ENCODE measurements at places on chromosomes 5 and 9.

DNA sequence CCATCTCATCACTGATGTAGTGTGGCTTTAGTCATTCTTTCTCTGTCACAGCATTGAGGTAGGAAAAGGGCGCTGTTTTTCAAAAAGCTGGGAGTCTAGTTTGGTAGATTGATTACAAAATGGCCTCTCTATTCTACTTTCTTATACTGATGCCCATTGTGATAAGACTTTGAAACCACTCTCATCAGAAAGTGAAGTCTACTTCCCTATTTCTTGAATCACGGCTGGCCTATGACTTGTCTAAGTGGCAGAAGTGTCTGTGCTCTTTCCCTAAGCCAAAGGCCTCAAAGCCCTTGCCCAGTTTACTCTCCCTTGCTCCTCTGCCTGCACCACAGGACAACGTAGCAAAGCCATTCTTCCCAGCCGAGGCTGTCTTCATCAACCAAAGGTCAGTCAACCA, 83.0 kb upstream of the IL33 start:
- DNase-seq = no peak

DNA sequence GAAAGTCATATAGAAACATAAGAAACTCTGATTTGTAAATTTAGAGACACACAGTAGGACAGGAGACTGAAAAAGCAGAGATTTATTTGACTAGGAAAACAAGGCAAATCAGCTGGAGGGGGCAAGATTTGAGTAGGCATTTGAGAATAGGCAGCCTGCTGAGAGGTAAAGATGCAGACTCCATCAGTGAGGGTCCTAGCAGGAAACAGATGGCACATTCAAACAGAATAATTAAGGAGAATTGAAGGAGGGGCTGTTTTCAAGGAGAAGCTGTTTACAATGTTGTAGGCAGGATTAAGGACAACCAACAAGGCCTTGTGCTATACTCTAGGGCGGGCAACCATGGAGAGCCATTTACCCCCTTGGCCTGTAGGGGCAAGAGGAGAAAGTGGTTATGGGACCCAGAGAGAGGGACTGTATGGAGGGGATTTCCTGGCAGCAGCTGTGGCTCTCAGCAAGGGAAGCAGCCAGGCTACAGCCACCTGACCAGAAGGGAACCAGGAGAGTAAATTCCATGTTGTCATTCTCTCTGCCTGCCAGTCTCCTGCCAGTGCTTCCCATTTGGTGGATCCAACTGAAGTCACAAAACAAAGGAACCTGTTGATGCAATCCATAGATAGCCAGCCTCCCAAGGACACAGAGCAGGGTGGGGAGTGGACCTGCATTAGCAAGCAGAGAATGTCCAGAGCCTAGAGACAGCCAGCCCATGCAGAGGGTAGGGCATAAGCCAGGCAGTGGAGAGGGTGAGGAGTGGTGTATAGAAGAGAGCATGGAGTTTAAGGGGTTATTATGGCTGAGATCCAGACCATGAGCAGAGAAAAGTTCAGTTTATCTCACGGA, 38.2 kb downstream of the PAPPA start:
- DNase-seq = no peak

GRCh38 chr5:115179394-115180164, 9.9 kb upstream of the TRIM36 start:
- peak; percentile 44 for DNase-seq

DNA sequence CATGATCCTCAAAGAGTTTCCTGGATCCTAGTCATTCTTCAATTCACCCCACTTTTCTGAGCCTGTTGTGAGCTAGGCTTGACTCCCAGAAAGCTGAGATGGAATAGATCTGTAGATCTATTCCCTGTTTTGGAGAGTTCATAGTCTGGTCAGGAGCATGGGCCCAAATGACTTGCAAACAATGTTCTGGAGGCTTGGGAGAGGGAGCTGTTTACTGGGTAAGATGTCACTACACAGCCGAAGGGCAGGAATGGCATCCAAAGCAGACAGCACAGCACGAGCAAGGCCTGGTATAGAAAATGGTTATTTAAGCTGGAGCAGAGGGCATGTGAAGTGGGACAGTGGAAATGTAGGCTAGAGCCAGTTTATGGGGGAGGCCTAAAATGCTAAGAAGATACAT, 152.5 kb upstream of the ALDH1B1 start:
- no peak for DNase-seq

- no peak for DNase-seq
These were observed 17.8 kb upstream of the SLC12A7 start for GRCh38 chr5:1129711-1130055.

DNA sequence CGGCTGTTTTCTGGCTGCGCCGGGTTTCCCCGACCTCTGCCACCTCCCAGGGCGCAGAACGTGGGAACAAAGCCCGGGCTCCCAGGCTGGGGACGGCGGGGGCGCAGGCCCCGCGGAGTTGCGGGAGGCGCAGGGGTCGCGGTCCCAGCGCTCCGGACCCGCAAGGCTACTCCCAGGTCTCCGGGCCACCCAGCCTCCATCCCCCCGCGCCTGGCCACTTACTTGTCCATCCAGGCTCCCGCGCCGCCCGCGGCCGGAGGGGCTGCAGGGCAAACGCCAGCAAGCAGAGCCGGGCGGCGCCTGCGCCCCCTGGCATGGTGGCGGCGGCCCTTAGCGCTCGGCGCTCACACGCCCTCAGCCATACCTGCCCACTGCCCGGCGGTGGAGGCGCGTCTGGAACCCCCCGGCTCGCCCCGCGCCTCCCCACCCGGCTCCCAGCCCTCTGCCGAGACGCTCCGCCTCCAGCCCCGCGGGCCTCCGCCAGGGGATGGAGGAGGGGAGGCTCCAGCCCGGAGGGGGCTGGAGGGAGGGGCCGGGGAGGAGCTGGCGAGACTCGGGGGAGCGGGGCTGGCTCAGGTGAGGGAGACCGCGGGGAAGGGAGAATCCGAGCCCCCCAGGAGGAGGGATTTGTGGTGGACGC, at the start of gene ADAM19:
Gene ADAM19 (minus strand): TSS at position 395 of the 640 bp plus-strand sequence. CDS start 79 bp downstream, at position 316.
- DNase-seq = peak; percentile 84

DNA sequence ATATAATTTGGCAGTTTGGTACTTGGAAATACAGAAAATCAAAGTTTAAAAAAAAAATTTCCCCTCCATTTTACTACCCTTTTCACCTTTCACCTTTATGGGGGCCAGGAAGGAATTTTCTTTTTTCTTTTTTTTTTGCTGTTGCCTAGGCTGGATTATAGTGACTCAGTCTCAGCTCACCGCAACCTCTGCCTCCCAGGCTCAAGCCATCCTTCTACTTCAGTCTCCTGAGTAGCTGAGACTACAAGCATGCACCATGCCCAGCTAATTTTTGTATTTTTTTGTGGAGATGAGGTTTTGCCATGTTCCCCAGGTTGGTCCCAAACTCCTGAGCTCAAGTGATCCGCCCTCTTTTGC, 9.1 kb downstream of the CHMP5 start:
- DNase-seq = no peak

DNA sequence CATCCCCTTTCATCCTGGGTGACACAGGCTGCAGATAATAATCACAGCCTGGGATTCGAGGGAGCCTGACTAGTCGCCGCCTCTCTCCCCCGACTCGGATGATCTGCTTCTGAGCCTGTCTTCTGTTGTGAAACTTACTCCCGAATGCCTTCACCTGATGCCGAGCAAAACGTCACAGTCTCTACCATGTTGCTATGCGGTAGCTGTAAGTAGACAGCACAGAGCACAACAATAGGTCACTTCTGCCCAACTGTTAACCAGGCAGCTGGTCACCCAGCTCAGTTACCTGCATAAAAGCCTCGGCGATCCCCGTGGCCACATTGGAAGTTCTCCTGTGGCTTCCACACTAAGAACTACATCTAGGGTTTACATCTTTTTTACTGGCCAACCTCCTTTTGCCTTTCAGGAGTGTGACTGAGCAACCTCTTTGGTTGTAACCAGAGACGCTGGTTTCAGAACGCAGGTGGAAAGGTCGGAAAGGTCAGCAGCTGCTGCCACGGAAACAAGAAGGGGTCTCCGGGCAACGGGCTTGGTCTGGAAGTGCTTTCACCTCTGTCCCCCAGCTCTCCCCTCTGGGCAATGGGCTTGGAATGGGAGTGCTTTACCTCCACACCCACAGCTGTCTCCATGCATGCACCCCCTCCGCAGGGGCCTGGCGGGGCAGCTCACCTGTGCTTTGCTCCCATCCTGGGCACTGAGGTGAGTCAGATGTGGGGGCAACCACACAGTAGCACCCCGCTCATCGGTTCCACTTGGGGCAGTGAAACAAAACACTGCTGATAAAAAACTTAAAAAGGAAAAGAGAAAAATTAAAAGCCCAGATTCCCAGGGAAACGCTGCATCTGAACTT, 7.6 kb upstream of the PPP1R26 start:
- DNase-seq = peak; percentile 18

DNA sequence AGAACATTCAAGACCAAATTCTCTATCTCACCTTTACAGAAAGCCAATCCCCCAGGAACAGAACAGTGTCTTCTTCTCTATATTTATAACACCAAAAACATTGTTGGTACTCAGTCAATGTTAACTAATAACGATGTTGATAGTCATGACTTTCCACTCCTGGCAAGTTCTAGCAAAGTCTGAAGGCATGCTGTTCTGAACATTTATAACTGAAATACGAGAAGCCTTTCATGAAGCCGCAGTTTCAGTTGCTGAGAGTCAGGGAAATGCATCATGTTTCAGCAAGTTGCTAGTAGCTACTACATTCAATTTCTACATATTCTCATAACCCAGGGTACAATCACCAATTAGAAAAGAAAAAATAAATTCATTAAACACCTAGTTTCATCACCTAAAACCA, 301.4 kb downstream of the PDE4D start:
- DNase-seq = peak; percentile 80

DNA sequence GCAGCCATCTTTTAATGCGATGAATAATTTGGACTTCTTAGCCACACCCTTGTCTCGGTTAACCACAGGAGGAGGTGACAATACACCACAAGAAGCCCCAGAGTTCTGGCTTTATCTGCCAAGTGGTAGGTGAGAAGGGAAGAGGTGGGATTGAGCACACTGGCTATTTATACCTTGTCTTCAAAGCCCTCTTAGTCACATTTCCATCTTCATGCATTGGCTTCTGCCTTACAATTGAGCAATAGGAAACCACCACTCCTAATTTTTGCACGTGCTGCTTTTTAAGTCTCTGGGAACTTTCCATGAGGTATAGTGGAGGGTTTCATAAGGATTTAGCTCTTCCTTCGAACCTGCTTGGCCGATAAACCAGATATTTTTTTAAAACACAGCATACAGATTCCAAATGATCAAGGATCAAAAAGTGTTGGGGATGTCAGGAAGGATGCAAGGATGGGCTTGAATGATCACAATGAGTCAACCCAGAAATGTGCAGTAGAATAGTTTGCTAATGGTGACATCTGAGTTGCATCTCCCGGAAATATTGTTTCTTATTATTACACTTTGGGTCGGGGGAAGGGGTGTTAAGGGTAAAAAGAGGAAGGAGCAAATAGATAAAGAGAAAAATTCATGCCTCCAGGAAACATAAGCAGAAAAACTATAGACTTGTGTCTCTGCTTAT, 25.5 kb downstream of the PLAC8L1 start:
- no peak for DNase-seq

DNA sequence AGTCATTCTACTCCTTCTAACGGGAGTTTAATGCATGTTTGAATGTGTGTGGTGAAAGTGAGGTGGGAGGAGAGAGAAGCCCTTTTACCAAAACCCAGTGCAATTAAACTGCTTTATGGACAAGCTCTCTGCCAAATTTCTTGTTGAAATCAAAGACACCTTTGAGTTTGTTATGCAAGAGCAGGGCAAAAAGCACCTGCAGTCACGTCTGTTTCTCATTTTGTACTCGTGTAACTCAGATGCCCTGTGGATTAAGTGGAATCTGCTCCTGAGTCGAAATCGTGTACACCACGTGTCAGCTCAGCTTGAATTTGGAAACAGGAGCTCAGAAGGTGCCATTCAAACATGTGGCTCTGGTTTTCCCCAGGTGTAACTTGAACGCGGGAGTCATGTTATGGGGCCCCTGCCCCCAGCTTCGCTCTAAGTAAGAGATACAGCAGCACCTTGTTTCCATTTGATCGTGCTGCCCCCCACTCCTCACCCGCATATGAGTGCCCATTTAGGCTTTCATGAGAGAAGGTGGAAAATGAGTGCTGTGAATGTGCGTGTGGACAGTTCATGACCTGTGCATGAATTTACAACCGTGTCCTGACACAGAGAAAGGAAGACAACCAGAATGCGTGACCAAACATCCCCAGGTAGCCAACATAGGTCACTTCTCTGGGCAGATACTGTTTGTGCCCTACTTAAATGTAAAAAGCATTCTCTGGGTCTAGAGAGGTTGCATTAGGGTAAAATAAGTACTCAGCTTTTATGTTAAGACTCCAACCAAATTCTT, 347.0 kb upstream of the SLC30A5 start:
- DNase-seq = no peak

- DNase-seq = no peak
These were observed 214.2 kb downstream of the FSTL4 start for GRCh38 chr5:133397990-133398645.

DNA sequence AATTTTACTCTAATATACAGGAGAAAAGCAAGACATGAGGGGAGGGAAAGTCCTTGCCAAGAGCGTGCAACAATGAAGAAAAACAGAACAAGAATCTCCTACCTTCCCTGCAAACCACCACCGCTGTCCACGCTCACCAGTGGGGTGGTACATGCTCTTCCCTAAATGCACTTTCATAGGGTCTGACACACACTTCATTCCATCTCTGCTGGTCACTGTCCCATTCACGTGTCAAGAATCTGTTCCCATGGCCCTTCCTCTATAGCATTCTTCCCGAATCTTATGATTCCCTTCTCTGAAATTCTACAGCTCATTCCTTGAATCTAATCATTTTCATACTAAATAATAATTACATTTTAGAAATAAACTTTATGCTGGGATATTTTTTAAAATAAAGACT, 11.4 kb upstream of the DNAH5 start:
- no peak for DNase-seq

- DNase-seq = no peak
These were observed 3.5 kb downstream of the PAX5 start for GRCh38 chr9:37030611-37030939.

- peak; percentile 51 for DNase-seq
These were observed 14.6 kb upstream of the BNC2 start for GRCh38 chr9:16884952-16885513.

GRCh38 chr5:109652096-109652495, 37.6 kb upstream of the MAN2A1 start:
- DNase-seq = peak; percentile 48

GRCh38 chr5:169810524-169810923, 169.8 kb downstream of the INSYN2B start:
- no peak for DNase-seq

- no peak for DNase-seq
These were observed 156.2 kb upstream of the ZNF618 start for GRCh38 chr9:113719919-113720318.

GRCh38 chr5:493119-493701, 31.0 kb downstream of the SLC9A3 start:
- peak; percentile 44 for DNase-seq

DNA sequence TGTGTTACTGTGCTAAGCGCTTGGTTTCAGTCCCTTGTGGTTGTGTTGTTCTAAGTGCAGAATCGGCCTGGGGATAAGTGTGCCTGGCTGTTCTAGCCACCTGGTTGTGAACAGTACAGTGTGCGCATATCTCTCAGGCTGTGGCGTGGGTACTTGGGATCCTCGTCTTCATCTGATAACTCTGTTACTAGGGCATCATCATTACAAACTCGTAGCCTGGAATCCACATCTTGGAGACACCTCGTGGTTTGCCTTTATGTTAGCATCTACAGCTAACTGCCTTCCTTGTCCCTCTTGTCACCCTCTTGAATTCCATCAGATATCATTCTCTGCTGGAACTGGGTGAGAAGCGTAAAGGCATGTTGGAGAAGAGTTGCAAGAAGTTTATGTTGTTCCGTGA, 41.5 kb downstream of the SPTAN1 start:
- no peak for DNase-seq

Data from tongue (tissue), 3 donors.